Stimulated activated naive CD4-positive, alpha-beta T cell treated with Interleukin-2 at 50 U/mL for 16 hours (primary cell): ENCODE measurements at places on chromosomes 4 and X.

DNA sequence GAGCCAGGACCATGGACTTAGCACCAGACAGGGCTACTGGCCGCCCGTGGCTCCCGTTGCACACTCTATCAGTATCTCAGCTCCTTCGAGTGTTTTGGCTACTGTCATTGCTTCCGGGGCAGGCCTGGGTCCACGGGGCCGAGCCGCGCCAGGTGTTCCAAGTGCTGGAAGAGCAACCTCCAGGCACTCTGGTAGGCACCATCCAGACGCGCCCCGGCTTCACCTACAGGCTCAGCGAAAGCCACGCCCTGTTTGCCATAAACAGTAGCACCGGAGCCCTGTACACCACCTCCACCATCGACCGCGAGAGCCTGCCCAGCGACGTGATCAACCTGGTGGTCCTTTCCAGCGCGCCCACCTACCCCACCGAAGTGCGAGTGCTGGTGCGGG is 1.6 kb downstream of the FAT4 start:
- no peak for DNase-seq

- DNase-seq, result no peak
Observed at GRCh38 chr4:98113012-98113411, 30.3 kb downstream of the STPG2 start.

GRCh38 chr4:54806351-54806750 is 148.6 kb downstream of the KIT start:
- no peak for DNase-seq

DNA sequence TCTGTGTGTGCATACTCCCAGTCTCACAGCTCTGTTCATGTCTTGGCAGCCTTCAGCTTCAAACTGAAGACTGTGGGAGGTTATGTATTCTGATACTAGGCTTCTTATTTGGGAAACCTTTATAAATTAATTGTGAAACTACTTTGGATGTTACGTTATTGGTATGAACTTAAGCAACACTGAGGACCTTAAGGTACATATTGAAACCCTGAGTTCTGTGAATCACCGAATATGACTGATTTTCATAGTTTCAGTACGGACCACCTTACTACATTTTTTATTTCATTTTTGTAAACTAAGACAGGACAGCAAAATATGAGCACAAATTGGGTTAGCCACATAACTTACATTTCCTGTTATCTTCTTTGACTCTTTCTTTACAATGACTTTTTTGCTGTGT is 498.4 kb downstream of the PDGFC start:
- DNase-seq, result no peak
